ENCODE measurements at places on chromosomes 5 and 9.

DNA sequence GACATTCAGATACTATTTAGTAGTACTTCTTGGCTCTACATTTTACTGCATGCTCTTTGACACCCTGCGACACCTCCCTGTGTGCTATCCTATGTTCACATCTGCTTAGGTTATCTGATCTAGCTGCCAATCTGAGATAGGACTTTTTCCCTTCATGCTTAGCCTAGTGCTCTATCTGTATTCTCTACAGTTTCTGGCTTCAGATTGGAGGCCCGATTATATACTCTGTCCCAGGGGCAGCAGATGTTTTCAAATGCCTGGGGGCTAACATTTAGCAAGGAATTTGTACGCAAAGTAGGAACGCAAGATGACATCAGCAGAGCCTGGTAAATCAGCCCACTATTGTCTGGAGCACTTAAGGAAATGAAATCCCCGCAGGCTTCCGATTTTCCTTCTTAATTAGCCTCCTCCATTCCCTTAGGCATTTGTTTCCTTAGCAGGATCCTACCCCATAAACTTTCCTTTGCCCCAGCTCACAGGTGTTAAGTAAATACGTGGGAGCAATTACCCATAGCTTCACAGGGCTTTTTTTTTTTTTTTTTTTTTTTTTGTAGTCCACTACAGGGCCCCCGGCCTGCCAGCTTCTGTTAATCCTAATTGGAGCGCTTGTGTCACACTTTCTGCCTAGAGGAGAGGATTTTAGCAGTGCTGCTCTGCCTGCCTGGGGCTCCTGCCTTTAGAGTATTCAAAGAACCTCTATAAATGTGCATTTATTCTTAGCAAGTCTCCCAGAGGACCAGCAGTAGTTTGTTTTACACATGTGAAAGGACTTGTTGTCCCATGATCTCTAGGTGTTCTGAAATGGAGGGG lies 61.1 kb upstream of the LPAR1 start:
- no peak for DNase-seq

DNA sequence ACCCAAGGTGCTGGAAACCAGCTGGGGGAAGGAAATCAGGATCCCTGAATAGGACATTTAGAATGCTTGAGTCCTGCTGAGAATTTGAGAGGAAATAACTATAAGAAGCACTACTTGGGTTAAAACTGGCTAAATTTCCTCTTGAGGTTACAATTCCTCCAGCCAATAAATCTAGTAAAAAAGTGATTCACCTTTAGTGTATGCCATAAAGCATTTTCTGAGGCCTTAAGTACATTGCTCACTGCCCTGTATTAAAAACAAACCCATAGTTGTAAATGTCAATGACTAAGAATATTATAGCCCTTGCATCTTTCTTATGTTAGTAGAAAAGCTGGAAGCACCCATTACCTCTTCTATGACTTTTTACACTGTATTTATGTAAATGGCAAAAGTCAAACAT lies 634.7 kb upstream of the ARRDC3 start:
- no peak for DNase-seq

- no peak for DNase-seq
Observed at GRCh38 chr5:17665836-17666235, 31.6 kb downstream of the TAF11L14 start.

DNA sequence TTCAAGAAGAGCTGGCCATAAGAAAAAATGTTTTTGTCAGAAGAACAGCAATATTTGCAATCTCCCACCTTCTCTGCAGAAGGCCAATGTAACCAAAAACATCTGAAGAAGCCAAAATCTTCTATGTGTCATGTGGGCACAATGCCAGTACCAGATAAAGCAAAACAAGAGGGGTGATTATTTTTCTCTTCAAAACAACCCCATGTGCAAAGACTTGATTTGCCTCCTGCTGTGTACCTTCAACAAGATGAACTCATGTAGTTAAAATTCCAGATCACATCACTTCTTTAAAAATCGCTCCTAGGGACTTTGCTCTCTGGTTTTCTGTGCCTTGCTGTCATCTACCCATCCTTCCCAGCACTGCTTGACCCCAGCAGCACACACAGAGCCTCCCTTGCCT lies 134.0 kb upstream of the MAP3K1 start:
- DNase-seq = no peak

DNA sequence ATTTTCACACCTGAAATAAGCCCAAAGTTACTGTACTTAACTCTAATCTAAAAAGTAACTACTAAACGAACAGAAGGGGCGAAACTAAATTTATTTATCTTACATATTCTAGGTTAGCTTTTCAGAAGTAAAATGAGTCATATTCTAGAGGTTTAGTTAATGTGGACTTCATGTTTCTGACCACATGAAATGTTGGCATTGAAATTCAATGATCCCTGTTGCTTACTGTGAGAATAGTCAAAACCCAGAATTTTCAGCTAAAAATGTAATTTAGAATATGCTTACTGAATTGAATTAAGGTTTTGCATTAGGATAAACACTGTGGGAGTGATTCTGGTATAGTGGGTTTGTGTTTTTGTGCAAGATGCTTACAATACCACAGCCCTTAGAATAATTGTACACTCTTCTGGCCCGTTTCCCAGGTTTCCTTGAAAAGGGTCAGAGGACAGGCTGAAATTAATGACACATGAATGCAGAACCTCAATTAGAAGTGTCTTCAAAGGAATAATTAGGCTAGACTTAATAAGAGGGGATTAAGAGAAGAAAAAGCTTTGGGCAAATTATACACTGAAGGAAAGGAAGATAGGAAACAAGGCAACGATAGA lies 1.4 kb upstream of the SNX18 start:
- DNase-seq = no peak

GRCh38 chr9:124480621-124480981 lies 26.6 kb downstream of the NR5A1 start:
- DNase-seq = no peak

- DNase-seq = no peak
Observed at GRCh38 chr5:180130876-180131740, 59.5 kb upstream of the RNF130 start.

DNA sequence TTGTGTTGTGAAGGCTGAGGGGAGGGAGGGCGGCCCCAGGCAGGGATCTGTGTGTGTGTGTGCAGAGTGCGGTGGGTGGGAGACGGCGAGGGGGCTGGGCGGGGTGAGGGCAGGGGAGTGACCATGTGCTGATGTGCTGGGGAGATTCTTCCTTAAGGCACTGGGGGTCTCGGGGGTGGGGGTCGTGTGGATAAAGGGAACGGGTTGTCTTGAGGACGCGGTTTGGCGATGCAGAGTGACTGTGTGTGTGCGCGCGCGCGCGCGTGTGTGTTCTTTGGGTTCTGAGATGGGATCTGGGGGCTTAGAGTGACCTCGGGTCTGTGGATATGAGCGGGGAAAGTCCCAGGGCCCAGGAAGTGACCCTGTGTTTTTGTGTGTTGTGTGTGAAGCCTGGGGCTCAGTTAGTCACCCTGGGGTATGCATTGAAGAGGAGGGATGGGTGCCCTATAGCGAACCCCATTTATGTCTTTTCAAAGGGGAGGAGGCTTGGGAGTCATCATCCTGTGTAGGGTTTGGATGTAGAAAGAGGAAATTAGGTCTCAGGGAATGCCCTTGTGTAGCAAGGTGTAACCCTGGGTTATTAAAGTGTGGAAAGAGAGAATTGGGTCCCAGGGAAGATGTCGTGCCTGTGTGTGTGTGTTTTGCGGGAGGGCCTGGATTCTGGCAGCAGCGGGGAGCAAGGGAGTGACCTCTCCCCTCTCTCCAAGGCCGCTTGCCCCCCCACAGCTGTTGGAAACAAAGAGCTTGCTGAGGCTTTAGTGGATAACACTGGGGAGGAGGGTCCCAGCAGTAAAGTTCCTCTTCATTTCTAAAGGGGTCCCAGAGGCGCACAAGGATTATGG lies 1.4 kb downstream of the TMEFF1 start:
- no peak for DNase-seq

DNA sequence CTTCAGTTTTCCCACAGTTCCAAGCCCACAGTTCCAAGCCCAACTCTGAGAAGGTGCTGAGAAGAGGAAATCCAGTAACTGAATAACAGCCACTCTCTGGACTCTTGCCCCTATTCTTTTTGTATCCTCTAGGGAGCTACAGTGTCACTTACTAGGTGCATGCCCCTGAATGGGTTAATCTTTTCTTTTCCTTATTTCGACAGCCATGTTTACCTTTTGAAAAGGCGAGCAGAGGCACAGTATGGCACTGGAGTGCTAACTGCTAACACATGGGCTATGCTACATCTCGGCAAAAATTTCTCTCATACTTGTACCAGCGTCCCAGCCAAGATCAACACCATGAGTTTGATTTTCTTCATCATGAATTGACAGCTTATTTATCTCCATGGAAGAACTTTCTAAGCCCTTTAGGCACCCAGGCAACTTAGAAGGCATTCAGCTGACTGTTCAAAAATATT lies 222.6 kb downstream of the EBF1 start:
- no peak for DNase-seq

DNA sequence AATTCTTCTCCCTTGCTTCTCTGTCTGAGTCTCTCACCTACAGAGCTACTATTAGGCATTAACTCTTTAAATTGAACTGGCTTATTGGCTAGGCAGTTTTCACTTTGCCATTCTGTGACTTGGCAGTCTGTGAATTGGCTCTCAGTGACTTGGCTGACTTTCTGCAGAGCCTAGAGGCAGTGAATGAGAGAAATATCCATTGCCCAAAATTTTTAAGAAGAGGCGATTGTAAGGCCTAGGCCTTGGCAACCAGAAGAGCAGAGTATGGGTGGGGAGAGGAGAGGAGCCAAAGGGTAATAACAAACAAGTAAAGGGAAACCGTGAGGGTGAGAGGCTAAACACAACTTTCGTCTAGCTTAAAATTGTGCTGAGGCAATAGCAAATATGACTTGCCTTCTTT lies 176.7 kb downstream of the PRR16 start:
- DNase-seq = no peak

DNA sequence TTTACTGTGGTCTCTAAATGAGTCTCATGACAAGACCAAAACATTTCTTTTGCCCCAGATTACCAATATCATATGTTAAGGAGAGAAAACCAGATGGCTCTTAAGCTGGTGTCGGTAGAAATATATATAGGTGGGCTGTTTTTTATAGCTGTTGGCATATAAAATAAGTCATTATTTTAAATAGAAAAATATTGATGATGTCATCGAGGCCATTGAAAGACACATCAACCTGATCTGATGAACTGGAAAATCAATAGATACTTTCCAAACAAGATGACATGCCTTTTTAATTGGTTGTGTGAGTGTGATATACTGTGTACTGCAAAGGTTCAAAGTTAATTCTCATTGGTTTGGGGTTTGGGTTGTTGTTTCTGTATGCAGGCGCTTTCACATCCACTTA lies 617.3 kb downstream of the CCDC171 start:
- no peak for DNase-seq

DNA sequence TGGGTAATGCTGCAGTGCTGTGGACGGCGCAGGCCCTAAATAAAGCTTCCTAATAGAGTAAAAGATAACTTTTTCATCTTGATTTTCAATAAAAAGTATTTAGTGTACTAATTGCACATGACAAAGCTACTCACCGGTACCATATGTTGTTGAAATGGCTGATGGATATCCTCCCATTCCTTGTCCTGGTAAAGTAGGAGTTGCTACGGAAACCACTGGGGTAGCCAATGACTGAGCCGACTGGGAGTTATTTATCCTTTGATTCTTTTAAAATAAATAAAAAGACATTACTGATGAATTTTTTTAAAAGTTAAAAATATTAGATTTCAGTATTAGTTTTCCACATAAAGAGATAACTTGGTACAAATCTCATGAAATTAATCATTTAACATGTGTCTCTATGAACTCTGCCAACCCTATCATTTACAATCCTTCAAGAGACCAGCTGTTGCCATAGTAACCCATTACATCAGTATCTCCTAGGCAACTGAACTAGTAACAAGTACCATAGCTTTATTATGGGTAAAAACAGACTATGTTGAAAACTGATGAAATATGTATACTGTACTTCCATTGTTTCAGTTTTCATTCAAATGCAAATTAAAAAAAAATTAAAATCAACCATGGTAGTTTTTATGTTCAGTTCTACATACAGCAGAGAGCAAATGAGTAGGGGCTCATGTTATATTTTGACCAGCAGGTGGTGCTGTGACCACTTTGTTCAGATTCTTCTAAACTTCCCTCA lies 153.7 kb downstream of the MEF2C start:
- DNase-seq = no peak
